DND-41 (cell line): ENCODE measurements at places on chromosomes 5 and 9.

GRCh38 chr5:73229271-73229670 lies 56.3 kb downstream of the TMEM174 start:
- no peaks in the 10 kb centered on the region for H3K36me3 ChIP-seq
- no peaks in the 10 kb centered on the region for H3K4me1 ChIP-seq
- no peak for DNase-seq

- DNase-seq, result no peak
- H3K36me3 ChIP-seq, result no peaks in the 10 kb centered on the region; the same call in none of the 2 replicates
- no peak overlapping the region for H3K27ac ChIP-seq
Observed at GRCh38 chr9:6899274-6899673, 141.5 kb downstream of the KDM4C start.

DNA sequence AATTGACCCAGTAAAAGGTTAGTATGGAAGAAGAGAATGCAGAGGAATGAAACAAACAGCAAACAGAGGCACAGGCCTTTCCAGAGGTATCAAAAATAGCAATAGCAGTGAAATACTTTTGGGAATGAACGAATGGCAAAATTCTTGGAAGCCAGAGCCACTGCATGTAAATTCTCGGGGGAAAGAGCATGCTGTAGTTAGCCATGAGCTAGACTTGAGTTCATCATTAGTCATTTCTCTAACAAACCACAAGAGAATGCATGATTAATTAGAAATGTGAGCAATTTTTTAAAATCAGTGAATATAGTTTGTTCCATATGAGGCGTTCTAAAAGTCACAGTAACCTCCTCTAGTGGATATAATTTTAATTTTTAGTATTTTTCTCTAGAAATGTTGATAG lies 170.3 kb upstream of the PRR16 start:
- H3K27me3 ChIP-seq, result no peaks in the 10 kb centered on the region
- H3K36me3 ChIP-seq, result no peaks in the 10 kb centered on the region
- H3K4me1 ChIP-seq, result no peaks in the 10 kb centered on the region
- DNase-seq, result no peak
- no peak overlapping the region for H3K27ac ChIP-seq

GRCh38 chr5:168179192-168179593 lies 112.3 kb upstream of the WWC1 start:
- no peaks in the 10 kb centered on the region for H3K4me1 ChIP-seq
- H3K4me3 ChIP-seq, result no peak overlapping the region
- no peaks in the 10 kb centered on the region for H3K27me3 ChIP-seq

DNA sequence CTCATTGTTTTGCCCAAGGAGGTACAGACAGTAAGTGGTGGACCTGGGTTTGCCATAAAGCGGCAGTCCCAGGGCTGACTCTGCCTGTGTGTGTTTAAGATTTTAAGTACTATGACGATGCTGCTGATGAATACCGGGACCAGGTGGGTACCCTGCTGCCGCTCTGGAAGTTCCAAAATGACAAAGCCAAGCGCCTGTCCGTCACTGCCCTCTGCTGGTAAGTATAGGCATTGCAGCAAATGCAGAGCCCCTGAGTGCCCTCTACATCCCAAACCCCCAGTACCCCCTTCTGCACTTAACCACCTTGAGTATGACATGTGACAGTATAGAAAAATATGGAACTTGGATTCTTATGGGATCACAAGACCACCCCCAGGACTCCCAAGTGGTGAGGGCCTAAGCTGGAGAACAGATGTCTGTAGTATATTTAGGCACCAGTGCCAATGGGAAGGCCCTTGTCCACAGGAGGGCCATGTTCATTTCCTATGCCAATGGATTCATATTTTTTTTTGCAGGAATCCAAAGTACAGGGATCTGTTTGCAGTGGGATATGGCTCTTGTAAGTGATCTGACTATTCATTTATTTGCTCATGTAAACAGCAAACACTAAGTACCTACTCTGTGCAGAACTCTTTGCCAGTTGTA lies 22.0 kb downstream of the ENHO start:
- no peaks in the 10 kb centered on the region for H3K4me1 ChIP-seq
- no peak overlapping the region for H3K27ac ChIP-seq
- H3K27me3 ChIP-seq, result peaks cover 6% of the 10 kb centered on the region
- peak; percentile 67 for DNase-seq
- H3K4me3 ChIP-seq, result no peak overlapping the region

DNA sequence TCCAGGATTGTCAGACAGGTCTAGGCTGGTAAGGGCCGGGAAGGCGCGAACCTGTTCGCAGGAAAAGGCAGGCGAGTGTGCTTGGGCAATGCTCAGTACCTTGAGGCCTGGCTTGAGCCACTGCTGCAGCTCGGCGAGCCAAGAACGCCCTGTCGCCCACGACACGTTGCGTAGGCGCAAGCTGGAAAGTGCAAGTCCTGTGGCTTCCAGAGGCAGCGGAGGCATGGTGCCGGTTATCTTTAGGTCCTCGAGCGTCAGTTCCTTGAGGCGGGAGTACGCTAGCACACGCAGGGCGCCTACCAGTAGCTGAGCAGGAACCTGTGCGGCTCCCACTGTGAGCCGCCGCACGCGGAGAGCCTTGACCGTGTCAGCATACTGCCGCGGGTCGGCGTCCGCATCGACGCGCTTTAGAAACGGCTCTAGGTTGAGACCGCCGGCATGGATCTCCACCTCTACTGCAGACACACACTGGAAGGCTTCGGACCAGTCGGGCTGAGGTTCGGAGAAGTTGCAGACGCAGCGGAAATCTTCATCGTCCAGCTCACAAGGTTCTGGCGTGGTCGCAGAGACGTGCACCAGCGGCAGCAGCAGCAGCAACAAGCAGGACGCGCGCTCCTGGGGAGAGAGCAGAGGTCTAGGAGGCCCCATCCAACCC lies 482 bp downstream of the CD14 start:
- no peaks in the 10 kb centered on the region for H3K36me3 ChIP-seq
- no peak overlapping the region for H3K27ac ChIP-seq
- H3K27me3 ChIP-seq, result no peaks in the 10 kb centered on the region
- no peak for DNase-seq
- no peak overlapping the region for H3K4me3 ChIP-seq

DNA sequence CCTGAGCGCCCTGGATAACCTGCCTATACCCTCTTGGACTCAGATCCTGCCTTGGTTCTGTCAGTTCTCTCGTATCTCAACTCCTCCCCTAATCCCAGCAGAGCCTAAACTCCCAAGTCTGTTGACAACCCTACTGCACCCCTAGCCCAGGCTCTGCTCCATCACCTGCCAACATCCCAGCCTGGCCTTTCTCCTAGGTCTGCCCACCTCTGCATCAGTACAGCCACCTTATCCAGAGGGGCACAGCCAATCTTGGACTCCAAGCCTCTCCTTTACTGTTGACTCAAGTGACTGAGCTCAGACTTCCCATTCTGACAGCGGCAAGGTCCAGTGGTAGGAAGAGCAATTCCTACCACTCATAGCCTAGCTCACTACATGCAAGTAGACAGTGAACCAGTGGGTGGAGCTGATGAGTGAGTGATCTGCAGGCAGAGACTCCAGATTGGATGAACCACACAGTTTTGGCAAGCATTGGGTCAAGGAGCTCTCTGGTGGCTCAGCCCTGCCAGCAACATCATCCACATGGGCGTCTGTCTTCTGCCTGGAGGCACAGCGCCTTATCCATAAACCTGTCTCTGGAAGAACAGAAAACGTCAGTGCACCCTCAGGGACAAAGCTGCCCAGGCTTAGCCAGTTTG lies 26.5 kb downstream of the TRMO start:
- no peak overlapping the region for H3K4me3 ChIP-seq
- H3K36me3 ChIP-seq, result peaks cover 2% of the 10 kb centered on the region; the same call in 1 of the 2 replicates
- no peaks in the 10 kb centered on the region for H3K27me3 ChIP-seq
- DNase-seq, result no peak
- no peak overlapping the region for H3K27ac ChIP-seq

GRCh38 chr5:109177782-109178181 lies 232.0 kb downstream of the PJA2 start:
- H3K4me3 ChIP-seq, result no peak overlapping the region
- H3K36me3 ChIP-seq, result no peaks in the 10 kb centered on the region
- no peaks in the 10 kb centered on the region for H3K4me1 ChIP-seq
- no peak for DNase-seq

- no peak overlapping the region for H3K27ac ChIP-seq
- no peak for DNase-seq
Observed at GRCh38 chr9:101369286-101369685, 15.5 kb downstream of the BAAT start.

DNA sequence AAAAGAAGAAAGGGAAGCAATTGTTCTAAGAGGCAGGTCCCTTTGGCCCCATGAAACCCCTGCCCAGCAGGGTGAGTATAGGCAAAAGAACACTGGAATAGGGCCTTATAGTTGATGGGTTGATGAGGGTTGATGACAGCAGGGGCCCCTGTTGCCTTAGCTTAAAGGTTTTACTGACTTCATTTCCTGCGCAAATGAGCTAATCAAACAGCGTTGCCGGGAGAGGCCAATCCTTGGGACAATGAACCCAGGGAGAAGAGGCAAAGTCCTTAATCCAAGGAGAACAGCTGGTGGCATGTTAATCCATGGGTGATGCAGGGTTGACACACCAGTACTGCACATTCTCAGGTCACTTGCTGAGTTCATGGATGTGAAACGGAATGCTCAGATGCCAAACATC lies 22.0 kb upstream of the EPB41L4B start:
- H3K4me1 ChIP-seq, result no peaks in the 10 kb centered on the region
- no peaks in the 10 kb centered on the region for H3K27me3 ChIP-seq
- H3K36me3 ChIP-seq, result no peaks in the 10 kb centered on the region
- H3K4me3 ChIP-seq, result no peak overlapping the region
- DNase-seq, result no peak
- H3K27ac ChIP-seq, result no peak overlapping the region

DNA sequence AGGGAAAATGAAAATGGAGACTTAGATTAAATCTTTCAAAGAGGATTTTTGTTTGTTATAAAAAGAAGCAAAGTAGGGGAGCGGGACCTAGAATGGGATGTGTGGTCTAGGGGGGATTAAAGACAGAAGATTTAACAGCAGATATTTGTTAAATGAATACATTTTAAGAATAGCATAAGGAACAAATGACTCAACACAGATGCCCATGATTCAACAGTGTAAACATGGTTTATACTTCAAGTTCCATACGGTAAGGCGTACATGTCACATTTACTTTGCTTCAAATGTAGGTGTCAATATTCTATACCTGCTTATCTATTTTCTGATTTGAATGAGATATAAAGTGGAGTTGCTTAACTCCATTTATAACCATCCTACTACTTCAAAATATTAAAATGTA lies 1.5 kb downstream of the TICAM2 start:
- no peaks in the 10 kb centered on the region for H3K27me3 ChIP-seq
- H3K4me1 ChIP-seq, result no peaks in the 10 kb centered on the region
- H3K4me3 ChIP-seq, result no peak overlapping the region
- no peak for DNase-seq
- peaks cover 24% of the 10 kb centered on the region for H3K36me3 ChIP-seq

DNA sequence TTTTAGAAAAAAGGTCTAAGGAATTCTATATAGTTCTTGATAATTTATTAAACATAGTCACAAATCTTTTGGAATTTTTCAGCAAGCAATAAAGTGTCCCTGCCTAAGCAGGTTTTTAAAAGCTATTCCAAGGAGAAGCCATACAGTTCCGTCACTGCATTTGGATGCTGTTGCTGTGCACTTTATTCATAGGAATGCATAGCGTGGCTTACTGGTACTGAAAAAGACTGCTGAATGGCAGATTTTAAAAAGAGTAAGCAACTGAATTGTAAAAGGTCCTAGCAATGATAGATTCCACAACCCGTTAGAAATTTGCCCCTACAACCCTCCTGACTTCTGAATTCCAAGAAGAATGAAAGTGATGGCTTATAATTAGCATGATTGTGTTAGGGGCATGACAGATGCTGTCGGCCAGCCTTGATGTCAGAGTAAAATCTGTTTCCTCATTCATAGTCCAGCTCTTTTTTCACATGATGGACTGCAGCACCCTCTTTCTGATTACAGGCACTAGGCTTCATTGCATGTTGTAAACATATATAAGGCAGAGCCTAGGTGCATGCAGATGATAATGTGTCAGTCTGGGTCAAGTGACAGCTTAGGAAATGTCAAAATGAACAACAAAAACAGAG lies 227.0 kb downstream of the PDE4D start:
- no peak overlapping the region for H3K27ac ChIP-seq
- no peaks in the 10 kb centered on the region for H3K4me1 ChIP-seq
- H3K27me3 ChIP-seq, result no peaks in the 10 kb centered on the region
- no peak overlapping the region for H3K4me3 ChIP-seq

DNA sequence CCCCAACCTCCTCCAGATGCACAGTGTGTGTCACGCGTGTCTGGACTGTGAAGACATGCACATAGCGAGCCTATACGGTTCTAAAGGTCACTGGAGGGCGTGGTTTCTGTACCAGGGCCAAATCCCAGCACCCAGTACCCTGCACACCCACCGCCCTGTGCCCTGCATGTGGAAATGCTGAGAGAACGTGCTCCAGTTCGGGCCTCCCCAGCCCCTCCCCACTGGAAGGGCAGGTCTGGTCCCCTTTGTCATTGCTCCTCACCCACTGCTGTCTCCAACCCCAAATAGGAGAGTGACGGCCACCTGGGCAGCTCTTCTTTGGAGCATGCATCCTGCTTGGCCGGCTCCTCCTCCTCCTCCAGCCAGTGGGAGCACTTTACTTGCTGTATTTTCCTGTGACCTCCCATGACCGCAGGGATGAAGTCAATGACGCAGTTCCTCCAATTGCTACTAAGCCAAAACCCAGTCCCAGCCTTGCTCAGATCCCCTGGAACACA lies 116.7 kb downstream of the WNK2 start:
- no peak for DNase-seq
- H3K27ac ChIP-seq, result no peak overlapping the region
- no peaks in the 10 kb centered on the region for H3K27me3 ChIP-seq
- no peaks in the 10 kb centered on the region for H3K4me1 ChIP-seq
- no peak overlapping the region for H3K4me3 ChIP-seq
- H3K36me3 ChIP-seq, result no peaks in the 10 kb centered on the region
